ENCODE measurements at places on chromosomes 3 and 15. TPM values are rescaled to one million over a fixed set of nuclear protein-coding genes. Genes with fewer than 3 reads are reported as not detected.

DNA sequence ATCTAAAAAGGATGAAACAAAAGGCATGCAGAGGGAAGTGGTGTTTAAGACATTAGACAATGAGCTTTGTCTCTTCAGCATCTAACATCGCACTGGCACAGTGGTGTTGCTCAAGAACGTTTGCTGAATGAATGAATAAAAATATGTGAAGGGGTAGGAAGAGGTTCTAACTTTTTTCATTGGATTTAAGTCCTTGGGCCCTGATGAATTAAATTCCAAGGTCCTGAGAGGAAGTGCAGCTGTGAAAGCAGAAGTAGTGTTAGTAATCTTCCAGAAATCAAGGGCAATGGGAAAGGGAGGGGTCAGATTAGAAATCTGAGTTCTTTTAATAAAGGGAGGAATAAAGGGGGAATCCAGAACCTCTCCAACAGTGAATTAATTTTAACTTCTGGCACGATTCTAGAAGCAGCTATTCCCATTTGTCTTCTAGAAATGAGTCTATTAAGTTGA is 29.6 kb downstream of the TLNRD1 start:
- DNase-seq = no peak

GOLGA6L4 gene
- 0.58 TPM for total RNA-seq

DNA sequence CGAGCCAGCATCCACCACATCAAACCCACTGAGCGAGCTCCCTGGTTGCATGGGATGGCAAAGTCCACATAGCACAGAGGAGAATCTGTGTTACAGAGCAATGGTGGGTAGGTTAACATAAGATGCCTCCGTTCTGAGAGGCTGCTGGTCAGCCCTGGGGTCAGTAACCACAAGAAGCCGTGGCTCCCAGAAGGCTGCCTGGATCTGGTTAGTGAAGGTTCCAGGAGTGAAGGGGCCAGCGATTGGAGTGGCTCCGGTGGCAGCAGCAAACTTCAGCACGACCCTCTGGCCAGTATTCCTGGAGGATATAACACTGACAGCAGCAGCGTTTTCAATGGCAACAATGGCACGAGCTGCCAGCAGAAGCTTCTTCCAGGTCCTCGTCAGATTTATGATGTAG is 18.4 kb upstream of the PIGZ start:
- DNase-seq = no peak

EXD1 gene
- total RNA-seq = not detected

GP9 gene
- total RNA-seq = not detected

LRRC49 gene
- total RNA-seq = 1.7 TPM

DNA sequence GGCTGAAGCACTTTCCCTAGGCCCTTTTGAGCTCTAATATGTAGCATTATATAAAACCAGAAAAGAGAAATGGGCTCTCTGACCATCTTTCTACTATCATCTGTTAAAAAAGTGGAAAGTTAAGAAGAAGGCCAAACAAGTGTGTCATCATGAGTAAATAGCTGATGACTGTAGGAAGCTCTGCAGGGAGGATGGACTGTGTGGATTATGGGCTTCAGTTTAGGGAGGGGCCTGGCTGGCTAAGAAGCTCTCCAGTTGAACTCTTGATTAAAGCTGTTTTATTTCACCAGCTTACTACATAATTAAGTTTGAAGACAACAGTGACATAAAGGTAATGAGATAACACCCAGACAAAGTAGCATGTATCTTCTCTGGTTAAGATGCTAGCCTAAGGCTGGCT is 30.6 kb downstream of the INTS14 start:
- no peak for DNase-seq

- DNase-seq = no peak
Measured at GRCh38 chr3:140842984-140843649, 98.5 kb upstream of the SLC25A36 start.

DNA sequence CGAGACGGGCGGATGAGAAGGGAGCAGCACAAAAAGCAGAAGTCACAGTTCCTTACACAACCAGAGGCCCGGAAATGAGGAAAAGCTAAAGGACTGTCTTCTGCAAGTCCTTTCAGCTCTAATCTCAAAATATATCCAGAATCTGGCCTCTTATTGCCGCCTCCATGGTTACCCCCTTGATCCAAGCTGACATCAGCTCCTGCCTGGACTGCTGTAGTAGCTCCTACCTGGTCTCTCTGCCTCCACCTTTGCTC is 324.0 kb upstream of the ROPN1 start:
- no peak for DNase-seq

DNA sequence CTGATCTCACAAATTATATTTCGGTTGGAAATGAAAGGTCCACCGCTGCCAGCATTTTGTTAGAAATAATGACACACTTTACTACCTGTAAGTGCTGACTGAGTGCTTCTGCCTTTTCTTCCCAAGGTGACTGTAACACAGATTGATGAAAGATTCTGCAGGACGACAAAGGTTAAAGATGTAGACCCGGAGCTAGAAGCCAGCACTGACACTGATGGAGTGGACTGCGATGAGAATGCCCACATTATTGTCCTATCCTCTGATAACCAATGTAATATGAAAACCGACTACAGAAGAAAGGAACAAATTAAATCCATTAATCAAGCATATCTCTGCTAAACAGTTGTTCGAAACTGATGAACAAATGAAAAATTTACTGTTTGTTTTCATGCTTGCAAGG is 666.5 kb downstream of the GBE1 start:
- DNase-seq = no peak

ABHD17C gene
- 1.5 TPM for total RNA-seq

GRCh38 chr3:2452249-2452648 is 353.6 kb downstream of the CNTN4 start:
- DNase-seq = no peak

GRCh38 chr3:89787485-89787884 is 680.1 kb downstream of the EPHA3 start:
- DNase-seq = no peak

DNA sequence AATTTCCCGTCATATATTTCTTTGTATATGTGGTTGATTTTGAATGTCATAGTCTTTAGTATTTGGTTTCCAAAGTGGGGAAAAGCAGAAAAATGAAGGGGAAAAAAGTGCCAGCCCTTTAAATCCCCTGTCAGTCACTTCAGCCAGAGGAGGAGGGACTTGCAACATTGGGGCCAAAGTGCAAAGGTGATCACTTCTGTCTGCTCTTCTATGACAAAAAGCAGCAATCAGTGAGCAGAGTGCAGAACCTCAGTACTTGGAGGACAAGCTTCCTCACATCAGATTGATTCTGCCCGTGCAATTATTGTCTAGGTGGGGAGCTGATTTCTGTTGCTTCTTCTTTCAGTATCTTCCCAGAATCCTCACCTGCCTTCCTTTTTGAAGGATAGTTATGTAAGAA is 60.0 kb downstream of the STT3B start:
- no peak for DNase-seq

GOLGA6D gene
- not detected for total RNA-seq

DNA sequence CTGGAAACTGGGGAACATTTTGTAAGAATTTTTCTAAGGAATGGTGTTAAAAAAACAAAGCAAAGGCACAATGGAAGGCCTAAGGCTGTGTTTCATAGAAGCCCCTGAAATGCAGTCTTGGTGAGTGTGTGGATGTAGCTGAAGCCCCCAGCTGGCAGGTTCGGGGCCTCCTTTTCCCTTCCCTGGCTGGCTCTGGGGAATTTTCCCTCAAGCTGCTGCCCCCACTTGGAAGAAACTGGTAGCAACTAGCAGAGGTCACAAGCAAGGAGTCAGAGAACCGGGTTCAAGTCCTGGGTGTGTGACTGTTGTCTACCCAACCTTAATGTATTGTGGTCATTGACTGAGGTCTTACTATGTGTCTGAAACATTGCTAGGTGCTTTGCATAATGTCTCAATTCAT is 85.3 kb upstream of the MYZAP start:
- no peak for DNase-seq

DNA sequence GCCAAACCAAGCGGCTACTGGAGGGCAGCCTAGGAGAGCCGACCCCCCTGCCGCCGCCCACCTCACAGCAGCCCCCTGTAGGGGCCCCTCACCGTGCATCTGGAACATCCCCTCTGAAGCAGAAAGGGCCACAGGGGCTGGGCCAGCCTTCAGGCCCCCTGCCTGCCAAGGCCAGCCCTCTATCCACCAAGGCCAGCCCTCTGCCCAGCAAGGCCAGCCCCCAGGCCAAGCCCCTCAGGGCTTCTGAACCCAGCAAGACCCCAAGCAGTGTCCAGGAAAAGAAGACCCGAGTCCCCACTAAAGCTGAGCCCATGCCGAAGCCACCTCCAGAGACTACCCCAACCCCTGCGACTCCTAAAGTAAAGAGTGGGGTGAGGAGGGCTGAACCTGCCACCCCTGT is 23.5 kb upstream of the APEH start:
- DNase-seq = peak; percentile 31

- no peak for DNase-seq
Measured at GRCh38 chr3:14119651-14120050, 5.0 kb downstream of the CHCHD4 start.

- no peak for DNase-seq
Measured at GRCh38 chr15:85716261-85716660, 78.5 kb downstream of the KLHL25 start.

- DNase-seq = no peak
Measured at GRCh38 chr15:91468871-91469580, 369.0 kb downstream of the SV2B start.

DNA sequence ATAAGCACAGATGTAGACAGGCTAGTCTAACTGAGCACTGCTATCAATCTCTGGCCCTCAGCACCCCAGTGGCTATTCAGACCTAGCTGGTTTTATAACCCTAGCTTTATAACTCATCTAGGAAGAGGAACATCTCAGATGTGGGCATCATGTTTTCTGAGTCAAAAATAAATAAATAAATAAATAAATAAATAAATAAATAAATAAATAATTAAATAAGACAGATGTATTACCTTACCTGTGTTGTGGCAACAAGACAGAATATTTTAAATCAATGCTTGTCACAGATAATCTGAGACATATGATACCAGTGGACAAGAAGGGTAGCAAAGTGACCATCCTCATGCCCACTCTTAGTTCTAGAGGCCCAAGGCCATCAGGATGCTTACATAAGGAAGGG is 52.2 kb downstream of the EFHB start:
- no peak for DNase-seq

DNA sequence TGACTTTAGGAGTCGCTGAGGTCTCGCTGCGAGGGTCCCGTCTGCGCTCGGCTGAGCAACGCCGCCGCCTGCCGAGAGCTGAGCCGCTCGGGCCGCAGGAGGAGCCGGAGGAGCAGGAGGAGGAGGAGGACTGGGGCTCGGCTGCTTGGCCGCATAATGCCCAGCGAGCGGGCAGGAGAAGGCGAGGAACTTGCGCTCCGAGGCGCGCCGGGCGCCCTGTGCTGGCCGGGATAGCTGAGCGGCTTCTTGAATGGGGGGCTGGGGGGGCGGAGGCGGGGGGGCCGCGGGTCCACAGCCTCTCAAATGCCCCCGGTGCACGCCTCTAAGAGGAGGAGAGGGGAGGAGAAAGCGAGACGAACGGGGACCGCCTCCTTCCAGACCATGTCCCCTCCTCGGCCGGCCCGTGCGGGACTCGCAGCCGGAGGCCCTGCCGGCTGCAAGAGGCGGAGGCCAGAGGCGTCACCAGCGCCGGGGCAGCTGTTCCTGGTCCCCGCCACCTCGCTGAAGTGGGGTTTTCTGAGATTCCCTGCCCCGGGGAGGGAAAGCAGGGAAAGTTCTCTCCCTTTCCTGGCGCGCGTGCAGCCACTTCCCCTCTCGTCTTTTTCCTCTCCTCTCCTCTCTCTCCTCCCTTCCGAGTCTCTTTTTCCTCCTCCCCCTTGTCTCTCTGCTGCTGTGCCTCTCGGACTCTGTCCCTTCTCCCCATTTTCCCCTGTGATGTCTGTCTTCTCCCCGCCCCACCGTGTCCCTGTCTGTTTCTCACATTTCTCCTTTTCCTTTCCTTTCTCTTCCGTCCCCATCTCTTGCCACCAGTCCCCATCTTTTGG is at the start of gene ADAMTS9:
TSS of gene ADAMTS9 (minus strand) at position 220 of the 824 bp plus-strand sequence. CDS start 343 bp downstream, outside the sequence.
- peak; percentile 77 for DNase-seq

GRCh38 chr3:186094271-186094670 is 14.6 kb downstream of the ETV5 start:
- no peak for DNase-seq

RRP9 gene
- total RNA-seq = 26.1 TPM

FBN1 gene
- total RNA-seq = 40.6 TPM

C3orf49 gene
- total RNA-seq = not detected

DNA sequence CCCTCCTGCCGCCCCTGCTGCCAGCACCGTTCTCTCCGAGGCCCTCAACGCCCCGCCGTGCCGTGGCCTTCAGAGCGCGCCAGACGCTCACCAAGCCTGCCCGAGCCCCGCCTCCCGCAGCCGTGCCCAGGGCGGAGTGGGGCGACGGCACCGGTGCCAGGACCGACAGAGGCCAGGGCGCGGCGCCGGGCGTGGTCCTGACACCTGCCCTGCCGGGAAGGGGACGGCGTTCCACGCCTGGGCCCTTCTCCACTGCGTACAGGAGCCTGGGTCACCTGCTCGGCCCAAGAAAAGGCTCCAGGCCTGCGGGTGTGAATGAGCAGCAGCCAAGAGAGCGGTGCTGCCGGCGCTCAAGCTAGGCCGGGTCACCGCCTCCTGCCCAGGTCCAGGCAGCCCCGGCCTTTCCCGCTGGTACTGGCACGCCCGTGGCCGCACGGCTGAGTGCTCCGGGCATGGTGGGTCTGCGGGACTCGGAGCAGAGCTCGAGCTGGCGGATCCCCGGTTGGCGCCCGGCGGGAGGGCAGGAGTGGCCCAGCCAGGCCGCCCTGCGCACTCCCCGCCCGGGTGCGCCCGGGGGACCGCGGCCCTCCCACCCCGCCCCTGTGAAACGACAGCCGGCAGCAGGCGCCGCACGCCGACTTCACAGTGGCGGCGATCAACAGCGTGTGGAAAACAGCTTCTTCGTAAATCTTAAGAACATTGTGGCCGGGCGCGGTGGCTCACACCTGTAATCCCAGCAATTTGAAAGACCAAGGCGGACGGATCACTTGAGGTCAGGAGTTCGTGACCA is 4.2 kb downstream of the OCA2 start:
- DNase-seq = peak; percentile 61

DNA sequence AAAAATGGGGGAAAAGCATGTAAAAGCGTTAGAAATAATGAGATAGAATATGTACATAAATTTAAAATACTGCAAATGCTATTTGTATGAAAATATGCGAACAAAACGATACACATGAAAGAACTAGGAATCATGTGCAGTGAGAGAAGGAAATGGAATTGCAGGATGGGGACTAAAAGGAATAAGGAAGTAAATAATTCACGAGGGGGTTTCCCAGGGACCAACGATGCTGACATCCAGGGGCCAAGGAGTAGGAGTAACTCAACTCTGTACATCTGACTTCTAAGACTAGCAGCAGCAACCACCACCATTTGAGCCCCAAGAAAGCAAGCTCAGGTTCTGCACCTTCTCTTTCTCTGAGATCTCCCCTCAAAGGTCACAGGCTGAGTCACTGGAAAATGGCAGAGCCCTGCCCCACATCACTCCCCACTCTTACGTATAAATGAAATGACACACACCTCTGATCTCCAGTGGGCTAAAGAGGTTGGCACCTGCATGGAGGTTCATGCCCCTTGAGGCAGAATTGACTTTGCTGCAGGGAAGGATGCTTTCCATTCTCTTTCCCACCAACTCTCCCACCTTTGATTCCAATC is 100.0 kb upstream of the DLG1 start:
- no peak for DNase-seq

SERPINI2 gene
- 0.32 TPM for total RNA-seq
